ENCODE measurements at places on chromosomes 1 and 21.

DNA sequence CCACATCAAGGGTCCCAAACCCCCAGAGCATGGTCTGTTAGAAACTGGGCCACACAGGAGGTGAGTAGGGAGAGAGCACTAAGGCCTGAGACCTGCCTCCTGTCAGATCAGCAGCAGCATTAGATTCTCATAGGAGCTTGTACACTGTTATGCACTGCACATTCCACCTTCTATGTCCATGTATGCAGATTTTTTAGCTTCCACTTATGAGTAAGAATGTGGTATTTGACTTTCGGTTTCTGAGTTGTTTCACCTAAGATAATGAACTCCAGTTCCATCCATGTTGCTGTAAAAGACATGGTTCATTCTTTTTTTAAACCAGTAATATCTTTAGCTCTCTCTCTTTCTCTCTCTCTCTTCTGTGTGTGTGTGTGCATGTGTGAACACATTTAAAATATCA, 663 bp upstream of the GBP6 start:
- no peak for DNase-seq

- DNase-seq: no peak
These were observed 35.1 kb upstream of the DISC1 start for GRCh38 chr1:231591466-231591865.

DNA sequence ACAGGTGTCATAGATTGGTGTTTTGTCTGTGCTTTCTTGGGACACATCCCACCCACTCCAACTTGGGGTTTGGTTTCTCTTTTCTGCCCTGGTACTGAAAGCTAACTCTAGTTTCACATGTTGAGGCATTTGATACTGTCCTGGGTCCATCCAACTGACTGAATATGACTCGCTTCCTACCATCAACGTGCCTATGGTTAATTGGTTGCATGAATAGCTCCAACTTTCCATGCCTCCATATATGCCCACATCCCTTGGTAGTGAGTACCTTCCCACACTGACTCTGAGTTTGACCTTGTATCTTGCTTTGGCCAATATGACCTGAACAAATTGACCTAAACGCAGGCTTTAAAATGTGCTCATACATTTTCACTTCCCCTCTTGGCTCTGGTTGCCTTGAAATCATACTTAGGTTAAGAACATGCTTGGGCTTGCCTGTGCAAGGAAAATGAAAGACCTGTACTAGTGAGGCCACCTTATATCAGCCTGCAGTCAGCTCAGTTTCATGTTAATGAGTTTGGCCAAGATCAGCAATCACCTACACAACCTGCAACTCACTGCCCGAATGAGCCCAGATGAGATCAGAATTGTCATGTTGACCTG, 81.0 kb upstream of the KCNK2 start:
- no peak for DNase-seq

DNA sequence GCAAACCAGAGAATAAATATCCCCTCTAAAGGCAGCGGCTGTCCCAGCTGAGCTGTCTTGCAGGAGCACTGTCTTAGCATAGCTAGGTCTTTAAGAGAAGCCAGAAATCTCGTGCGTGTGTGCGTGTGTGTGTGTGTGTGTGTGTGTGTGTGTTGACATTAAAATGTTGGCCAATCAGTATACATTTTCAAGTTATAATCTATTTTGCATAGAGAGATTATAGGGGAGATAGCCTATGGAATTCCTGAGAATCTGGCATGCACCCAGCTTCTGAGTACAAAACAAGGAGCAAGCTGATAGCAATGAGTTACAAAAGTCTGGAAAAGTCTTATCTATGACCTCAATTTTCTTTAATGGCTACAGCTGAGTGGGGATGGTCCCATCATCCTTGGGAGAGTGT, 17.7 kb downstream of the METTL13 start:
- no peak for DNase-seq

DNA sequence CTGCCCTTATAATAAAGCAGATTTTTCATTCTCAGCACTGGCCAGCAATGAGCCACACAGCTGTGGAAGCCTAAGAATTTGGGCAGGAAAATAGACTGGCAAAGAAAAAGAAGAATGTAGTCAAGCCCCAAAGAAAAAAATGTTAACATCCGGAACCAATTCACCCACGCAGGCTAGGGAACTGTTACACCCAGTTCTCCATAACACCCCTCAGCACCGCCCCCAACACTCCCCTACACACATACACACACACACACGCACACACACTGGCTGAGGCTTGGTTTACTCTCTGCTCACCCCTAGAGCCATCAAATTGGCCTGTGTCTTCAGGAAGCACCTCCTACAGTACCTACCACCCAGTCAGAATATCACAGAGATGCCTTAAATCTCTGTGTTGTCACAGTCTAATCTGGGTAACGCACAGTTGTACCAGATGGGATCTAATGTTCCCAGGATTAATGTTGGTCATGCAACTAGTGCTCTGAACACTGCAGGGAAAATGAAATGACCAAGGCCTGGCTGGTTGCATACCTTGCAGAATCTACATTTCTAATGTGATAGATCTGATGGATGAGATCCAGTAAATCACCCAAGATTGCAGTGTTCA, 14.5 kb downstream of the TBX15 start:
- DNase-seq: no peak

- no peak for DNase-seq
These were observed 9.6 kb downstream of the DAP3 start for GRCh38 chr1:155698382-155699038.

- DNase-seq: no peak
These were observed 102.4 kb downstream of the FAM78B start for GRCh38 chr1:166064313-166064926.

DNA sequence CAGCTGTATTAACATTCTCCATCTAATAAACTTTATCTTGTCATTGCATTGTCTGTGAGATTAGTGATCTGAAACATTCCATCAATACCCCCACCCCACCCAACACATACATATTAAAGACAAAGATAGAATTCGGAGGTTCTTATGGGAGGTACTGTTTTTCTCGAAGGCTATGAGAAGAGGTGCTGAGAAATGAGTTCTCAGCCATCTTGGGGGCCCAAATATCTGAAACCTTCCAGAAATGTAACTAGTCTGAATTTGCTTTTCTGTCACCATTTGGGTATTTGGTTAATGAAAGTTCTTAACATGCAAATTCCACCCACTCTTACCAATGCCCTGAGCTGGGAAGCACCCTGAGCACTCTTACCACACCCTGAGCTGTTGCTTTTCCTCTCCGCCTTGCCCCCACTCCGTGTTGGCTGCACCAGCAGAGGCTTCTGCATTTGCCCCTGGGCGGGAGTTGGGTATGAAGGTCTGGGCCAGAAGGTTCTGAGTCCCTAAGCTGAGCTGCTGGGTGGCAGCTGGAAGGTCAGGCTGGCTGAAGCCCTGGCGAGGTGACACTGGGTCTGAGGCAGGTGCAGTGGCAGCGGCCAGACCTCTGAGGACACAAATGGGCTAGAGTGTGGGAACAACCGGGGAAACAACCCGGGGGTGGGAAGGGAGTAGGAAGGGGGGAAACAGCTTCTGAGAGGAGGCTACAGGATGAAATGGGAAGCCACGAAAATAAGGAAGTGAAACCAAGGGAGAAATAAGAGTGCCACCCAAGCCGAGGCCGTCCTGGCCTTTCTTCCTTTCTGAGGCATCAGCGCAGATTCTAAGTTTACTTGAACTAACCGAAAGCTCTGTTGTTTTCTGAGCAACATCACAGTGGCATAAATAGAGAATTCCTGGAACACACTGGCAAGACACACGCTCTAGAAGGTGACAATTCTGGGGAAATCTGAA, 26.3 kb upstream of the IER5 start:
- no peak for DNase-seq

- no peak for DNase-seq
These were observed 171.3 kb upstream of the HP1BP3 start for GRCh38 chr1:20958430-20958829.

DNA sequence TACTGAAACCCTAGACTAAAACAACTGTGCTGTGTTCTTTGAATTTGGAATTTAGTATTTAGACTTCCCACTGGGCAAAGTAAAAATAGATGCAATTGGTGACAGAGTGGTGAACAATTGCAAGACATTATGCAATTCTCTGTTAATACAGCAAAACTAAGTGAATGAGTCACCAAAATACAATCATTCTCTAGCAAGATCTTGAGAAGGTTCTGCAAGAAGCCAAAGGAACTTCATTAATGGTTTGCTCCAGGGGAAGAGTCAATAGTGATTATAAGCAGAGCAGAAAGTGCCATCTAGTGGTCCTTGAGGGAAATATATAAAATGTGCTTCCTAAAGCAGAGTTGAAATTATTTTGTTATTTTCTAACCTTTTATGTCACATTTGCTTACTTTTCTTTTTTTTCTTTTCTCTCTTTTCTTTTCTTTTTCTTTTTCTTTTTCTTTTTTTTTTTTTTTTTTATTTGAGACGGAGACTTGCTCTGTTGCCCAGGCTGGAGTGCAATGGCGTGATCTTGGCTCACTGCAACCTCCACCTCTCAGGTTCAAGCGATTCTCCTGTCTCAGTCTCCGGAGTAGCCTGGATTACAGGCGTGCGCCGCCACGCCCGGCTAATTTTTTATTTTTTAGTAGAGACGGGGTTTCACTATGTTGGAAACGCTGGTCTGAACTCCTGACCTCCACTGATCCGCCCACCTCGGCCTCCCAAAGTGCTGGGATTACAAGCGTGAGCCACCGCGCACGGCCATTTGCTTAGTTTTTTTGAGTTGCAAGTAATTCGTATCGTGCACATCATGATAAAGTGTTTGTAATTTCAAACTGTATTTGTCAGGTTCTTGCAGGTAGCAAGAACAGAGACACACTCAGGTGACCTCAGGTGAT, 99.2 kb downstream of the CTH start:
- no peak for DNase-seq

GRCh38 chr1:238364214-238364892, 473.6 kb upstream of the ZP4 start:
- DNase-seq: no peak

GRCh38 chr1:179745131-179745611, 2.1 kb downstream of the FAM163A start:
- no peak for DNase-seq

DNA sequence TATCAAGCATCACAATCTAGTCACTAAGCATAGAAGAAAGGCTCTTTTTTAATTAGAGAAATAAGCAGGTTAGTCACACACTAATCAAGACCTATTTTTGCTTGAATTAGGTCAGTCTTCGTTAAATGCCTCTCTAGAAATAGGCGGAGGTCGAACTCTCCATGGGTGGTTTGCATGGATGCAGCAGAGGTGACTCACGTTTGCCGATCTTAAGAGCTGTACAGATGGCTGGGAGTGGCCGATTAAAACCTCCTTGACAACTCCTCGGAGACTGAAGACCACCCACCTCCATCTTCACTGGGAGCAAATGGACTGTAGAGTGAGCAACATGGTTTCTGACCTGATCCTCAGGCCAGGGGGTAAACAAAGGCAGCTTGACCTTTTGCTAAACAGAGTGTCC, 249.3 kb downstream of the ZNF648 start:
- DNase-seq: no peak

DNA sequence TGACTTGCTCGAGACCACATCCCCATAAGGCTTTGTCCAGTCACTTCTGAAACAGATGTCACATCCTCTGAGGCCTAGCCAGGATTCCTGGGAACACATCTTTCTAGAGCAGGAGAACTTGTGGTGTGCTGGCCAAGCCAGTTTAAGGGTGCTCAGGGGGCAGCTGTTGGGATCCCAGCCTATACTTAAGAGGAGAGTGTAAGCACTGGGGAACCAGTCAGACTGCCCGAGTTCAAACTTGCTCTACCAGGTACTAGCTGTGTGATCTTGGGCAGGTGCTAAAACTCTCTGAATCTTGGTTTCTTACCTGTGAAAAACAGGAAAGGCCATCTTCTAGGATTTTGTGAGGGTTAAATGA, 15.6 kb upstream of the LY9 start:
- no peak for DNase-seq

- no peak for DNase-seq
These were observed 107.1 kb downstream of the SPSB1 start for GRCh38 chr1:9399510-9400424.

- no peak for DNase-seq
These were observed 58.5 kb upstream of the DNAJC6 start for GRCh38 chr1:65250826-65251225.

DNA sequence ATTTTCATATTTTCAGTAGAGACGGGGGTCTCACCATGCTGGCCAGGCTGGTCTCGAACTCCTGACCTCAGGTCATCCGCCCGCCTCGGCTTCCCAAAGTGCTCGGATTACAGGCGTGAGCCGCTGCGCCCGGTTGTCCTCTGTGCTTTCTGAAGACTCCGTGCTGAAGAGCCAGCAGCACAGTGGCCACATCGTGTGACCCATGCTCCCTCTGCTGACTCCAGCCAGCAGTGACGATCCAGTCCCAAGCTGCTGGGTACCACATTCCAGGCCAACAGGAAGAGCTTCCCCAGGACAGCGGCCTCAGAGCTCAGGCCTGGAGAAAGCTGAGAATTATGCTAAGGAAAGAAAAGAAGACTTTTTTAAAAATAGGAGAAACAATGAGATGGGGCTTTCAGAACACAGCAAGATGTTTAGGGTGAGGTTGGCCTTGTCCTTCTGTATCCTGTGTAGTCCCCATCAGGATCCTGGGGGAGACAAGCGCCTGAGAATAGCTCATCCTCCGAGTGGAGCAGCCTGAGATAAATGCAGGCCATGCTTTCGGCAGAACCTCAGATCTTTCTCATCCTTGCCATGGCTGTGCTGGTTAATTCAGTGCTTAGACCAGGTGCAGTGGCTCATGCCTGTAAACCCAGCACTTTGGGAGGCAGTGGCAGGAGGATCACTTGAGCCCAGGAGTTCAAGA, 207.1 kb downstream of the SLC35F3 start:
- no peak for DNase-seq

- DNase-seq: no peak
These were observed 571.4 kb downstream of the PTPRU start for GRCh38 chr1:29807689-29808088.

- DNase-seq: no peak
These were observed 8.1 kb upstream of the POFUT2 start for GRCh38 chr21:45295576-45296365.

GRCh38 chr1:100267284-100267683, 1.3 kb downstream of the RTCA start:
- no peak for DNase-seq

GRCh38 chr1:183515002-183515689, 42.8 kb downstream of the SMG7 start:
- no peak for DNase-seq

GRCh38 chr1:11539850-11540772, 61.2 kb downstream of the DISP3 start:
- DNase-seq: no peak

DNA sequence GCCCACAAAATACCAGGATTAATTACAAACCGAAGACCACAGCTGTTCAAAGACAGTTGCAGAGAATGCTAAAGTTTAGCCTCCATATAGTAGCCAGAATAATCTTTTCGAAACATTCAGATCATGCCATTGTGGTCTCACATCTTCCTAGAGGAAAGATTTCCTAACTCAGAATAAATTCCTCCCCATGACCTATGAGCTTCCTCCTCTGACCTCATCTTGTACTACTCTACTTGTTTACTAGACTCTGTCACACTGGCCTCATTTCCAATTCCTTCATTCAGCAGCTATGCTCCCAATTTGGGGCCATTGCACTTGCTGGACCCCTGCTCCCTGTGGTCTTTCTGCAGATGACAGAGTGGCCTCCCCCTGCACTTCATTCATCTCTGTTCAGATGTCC, 71.8 kb upstream of the LRRC53 start:
- no peak for DNase-seq
